ENCODE measurements at places on chromosomes 1 and 21.

GRCh38 chr21:32143241-32143939, 135.5 kb downstream of the MIS18A start:
- DNase-seq: no peak

GRCh38 chr1:241838897-241839296, 9.1 kb upstream of the EXO1 start:
- DNase-seq: no peak

GRCh38 chr1:112528076-112528475, 19.3 kb downstream of the WNT2B start:
- DNase-seq: no peak

GRCh38 chr1:96804648-96805047, 83.1 kb downstream of the PTBP2 start:
- no peak for DNase-seq

DNA sequence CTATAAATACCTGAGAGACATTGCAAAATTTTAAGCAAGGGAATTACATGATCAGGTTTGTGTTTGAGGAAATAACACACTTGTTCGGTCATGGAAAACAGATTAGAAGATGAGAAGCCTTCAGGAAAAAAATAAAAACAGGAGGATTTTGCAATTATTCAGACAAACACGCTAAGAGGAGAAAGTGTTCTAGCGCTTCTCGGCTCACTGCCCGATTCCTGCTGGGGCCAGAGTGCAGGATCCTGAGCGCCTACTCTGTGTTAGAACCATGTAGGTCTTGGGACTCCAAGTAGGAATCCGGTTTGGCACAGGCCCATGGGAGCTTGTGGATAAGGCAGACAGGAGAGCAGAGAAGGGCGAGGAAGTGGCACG, 8.1 kb upstream of the PRELP start:
- DNase-seq: no peak

- peak; percentile 8 for DNase-seq
Observed at GRCh38 chr21:24895885-24896734, 711.2 kb downstream of the MRPL39 start.

GRCh38 chr1:193260896-193261295, 74.5 kb upstream of the B3GALT2 start:
- no peak for DNase-seq

- DNase-seq: no peak
Observed at GRCh38 chr1:224640587-224640986, 24.5 kb downstream of the CNIH3 start.

GRCh38 chr21:43925096-43925481, 60.1 kb downstream of the AGPAT3 start:
- DNase-seq: no peak

DNA sequence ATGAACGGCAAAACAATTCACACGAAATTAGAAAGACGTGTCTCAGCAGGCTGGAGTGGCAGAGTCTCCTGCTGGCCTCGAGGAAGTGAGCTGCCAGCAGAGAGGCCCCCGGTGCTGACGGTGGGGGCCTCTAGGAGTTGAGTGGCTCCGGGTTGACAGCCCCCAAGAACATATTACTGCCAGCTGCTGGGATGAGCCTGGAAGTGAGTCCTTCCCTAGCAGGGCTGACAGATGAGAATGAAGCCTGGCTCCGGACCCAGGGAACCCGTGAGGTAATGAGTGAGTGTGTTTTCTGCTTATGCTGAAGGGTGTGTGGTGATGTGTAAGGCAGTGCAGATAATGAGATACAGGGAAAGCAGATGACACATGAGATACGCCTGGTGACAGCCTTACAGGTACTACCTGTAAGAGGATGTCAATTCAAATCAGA, 23.5 kb upstream of the LRRC47 start:
- no peak for DNase-seq

GRCh38 chr1:8200317-8201115, 117.4 kb upstream of the SLC45A1 start:
- DNase-seq: no peak

GRCh38 chr1:154095456-154096060, 59.3 kb downstream of the NUP210L start:
- no peak for DNase-seq

DNA sequence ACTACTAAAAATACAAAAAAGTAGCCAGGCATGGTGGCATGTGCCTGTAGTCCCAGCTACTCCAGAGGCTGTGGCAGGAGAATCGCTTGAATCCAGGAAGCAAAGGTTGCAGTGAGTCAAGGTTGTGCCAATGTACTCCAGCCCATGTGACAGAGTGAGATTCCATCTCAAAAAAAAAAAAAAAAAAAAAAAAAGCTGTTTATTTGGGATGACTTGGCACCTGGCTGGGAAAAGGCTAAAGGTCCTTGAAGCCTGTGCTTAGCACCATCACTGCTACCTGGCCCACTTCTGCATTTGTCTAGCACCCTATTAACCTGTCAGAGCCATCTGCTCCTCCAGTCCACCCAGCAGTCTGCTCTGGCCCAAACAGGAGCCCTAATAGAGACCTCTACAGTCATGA, 25.0 kb downstream of the PRDX6 start:
- DNase-seq: no peak

- no peak for DNase-seq
Observed at GRCh38 chr1:206736878-206737728, 33.5 kb upstream of the IL19 start.

GRCh38 chr1:22643381-22643780, at the start of gene C1QC:
Gene C1QC, plus strand, starts transcription at chr1:22643633. Its CDS starts 391 bp downstream, at chr1:22644024.
- DNase-seq: peak; percentile 40

DNA sequence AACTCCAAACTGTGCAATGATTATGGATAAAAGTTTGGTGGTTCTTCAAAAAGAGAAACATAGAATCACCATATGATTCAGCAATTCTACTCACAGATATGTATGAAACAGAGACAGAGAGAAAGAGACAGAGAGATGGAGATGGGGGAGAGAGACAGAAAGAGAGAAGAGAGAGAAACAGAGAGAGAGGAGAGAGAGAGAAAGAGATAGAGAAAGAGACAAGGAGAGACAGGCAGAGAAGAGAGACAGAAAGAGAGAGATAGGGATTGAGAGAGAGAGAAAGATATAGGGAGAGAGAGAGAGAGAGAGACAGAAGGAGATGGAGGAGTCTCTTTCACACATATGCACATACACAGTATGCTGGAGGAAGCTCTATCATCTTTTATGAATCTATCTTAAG, 87.8 kb downstream of the DISC1 start:
- DNase-seq: no peak

DNA sequence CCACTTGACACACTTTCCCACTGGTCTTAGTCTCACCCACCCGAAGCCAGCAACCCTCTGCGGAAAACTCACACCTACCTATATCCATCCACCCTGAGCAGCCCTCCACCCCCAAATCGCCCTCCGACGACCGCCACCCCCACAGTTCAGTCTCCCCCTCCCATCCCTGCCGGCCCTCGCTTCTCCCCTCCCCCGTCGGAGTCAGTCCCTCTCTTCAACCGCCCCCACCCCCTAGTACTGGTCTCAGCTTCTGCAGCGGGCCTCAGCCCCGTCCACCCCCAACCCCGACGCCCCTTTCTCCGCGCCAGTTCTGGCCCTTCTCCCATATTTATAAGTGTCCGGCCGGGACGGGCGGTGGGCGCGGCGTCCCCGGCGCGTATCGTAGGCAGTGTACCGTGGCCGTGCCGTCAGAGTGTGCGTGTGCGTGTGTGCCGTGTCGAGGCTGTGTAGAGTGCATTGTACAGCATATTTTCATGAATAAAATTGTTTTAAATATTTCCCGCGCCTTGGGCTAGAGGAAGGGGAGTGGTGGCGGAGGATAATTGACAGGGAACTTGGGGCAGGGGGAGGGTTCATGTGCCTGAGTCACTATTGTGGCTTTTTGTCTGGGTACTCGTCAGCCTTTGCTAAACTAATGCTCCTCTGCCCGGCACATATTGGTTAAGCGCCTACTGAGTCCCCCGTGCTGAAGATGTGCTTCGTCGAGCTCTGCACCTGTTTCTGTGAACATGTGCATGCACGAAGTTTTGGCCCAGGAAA, 22.0 kb downstream of the FOXO6 start:
- DNase-seq: no peak

DNA sequence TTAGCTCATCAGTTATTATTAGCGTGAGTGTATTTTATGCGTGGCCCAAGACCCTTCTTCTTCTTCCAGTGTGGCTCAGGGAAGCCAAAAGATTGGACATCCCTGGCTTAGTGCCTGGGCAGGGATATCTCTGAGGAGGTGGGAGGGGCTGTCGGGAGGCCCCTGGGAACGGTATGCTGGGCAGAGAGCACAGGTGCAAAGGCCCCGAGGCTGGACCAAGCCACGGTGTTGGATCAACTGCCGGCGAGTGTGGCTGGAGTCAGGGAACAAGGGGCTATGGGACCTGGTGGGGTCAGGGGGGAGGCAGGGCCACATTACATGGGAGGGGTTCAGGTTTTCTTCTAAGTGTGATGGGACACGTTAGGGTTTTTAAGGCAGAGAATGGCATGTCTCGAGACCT, 62.7 kb downstream of the FHAD1 start:
- no peak for DNase-seq

DNA sequence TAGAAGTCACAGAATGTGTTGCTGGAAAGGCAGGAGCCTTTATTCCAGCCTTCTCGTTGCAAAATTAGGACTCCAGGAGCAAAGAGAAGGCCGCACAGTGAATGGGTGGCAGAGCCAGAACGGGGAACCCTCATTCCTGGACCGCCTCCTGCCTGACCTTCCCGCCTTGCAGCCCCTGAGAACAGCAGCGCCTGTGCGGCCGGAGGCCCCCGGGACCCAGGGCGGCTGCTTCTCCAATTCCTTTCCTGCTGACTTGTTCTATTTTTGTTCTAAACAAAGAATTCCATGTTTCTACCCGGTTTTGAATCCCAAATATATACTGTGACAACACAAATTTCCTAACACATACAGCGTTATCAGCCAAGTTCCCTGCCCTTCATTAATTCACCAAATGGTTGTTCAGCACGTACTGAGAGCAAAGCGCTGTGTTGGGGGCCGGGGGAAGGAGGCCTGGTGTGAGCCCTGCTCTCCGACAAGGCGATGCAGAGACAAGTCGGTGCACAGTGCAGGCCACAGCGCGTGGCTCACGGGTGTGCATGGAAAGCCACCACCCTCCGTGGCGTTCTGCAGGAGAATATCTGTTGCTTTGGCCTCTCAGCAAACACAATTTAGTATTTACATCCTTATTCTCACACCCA, 31.9 kb upstream of the COL6A2 start:
- DNase-seq: no peak

DNA sequence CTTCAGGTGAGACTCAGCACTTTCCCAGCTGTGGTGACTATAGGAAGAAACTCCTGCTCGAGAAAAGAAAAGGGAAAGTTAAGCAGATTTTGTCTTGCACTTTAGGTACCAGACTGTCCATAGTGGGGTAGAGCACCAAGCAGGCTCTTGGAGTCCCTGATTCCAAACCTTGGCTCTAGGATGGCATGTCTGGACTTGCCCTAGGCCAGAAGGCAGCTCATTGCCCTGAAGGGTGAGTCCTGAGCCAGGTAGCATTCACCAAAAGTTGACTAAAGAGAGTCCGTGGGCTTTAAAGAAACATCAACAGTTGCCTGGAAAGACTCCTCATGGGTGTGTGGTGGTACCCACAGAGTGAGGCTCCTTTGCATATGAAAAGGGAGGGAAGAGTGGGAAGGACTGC, 145.2 kb upstream of the SNX7 start:
- no peak for DNase-seq

GRCh38 chr1:220318673-220319072, 46.4 kb upstream of the RAB3GAP2 start:
- DNase-seq: no peak

DNA sequence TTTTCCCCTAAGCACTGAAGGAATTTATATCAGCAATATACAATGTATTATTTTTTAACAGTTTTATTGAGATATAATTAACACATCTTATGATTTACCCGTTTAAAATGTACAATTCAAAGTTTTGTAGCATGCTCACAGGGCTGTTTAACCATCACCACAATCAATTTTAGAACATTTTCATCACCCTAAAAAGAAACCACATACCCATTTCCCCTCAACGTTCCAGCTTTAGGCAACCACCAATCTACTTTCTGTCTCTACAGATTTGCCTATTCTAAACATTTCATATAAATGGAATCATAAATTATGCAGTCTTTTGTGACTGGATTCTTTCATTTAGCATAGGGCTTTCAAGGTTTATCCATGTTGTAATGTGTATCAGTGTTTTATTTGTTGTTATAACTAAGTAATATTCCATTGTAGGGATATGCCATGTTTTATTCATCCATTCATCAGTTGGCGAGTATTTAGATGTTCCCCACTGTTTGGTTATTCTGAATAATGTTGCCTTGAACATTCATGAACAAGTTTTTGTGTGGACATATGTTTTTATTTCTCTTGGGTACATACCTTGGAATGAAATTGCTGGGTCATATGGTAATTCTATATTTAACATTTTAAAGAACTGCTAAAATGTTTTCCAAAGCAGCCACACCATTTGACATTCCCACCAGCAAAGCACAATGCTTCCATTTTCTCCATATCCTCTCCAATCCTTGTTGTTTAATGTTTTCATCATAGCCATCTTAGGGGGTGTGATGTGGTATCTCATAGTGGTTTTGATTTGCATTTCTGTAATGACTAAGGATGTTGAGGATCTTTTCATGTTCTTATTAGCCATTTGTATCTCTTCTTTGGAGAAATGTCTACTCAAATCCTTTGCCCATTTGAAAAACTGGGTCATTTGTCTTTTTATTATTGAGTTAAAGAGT, 188.5 kb downstream of the TM2D1 start:
- DNase-seq: no peak

DNA sequence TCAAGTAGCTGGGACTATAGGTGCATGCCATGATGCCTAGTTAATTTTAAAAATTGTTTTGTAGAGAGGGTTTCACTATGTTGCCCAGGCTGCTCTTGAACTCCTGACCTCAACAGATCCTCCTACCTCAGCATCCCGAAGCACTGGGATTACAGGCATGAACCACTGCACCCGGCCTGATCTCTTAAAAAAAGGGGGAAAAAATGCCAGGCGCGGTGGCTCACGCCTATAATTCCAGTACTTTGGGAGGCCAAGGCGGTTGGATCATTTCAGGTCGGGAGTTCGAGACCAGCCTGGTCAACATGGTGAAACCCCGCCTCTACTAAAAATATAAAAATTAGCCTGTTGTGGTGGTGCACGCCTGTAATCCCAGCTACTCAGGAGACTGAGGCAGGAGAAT, 13.2 kb downstream of the AVPR1B start:
- no peak for DNase-seq

GRCh38 chr1:218613105-218613504, 268.0 kb downstream of the TGFB2 start:
- no peak for DNase-seq

DNA sequence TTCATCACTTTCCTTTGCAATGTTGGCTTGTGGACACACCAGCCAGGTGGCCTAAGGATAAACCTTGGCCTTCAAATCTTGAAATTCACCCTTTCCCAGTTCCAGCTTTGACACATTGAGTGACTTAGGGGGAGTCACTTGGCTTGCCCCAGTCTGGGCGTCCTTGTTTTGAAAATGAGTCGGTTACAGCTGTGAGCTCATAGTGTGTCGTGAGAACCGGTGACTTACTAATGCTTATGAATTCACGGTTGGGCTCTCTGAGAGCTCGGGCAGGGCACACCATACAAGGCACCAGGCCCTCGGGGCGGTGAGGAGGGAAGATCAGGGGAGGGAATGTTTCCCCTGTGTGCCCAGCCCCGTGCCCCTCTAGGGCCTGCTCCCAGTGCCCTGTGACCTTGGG, 126.9 kb upstream of the TMPRSS2 start:
- DNase-seq: no peak

Data from midbrain (tissue), 1 donor.